ENCODE measurements at places on chromosomes 5 and 9.

DNA sequence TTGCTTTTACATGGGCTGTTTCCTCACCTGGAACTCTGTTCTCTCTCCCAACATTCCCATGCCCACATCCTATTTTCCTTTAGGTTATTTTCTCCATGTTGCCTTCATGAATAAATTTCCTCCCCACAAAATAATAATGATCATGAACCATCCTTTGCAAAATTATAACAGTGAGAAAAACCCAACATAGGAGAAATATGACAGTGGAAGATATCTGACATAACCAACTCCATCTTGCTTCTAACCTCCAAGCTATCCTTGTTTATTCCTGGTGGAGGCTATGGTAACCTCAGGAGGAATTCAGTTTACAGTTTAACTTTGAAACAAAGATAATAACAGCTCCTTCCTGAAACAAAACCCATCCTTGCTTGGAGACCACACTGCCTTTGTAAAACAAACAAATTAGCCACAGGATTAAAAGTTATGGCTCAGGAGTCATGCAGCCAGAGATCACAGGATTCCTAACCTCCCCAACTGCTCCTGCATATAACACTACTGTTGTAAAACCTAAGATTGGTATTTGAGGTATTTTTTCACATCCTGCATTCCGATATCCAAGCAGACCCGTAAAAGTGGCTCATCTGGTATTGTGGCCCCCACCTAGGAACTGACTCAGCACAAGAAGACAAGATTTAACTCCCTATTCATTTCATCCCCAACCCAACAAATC lies 212.4 kb downstream of the TRIM32 start:
- no peak for DNase-seq

DNA sequence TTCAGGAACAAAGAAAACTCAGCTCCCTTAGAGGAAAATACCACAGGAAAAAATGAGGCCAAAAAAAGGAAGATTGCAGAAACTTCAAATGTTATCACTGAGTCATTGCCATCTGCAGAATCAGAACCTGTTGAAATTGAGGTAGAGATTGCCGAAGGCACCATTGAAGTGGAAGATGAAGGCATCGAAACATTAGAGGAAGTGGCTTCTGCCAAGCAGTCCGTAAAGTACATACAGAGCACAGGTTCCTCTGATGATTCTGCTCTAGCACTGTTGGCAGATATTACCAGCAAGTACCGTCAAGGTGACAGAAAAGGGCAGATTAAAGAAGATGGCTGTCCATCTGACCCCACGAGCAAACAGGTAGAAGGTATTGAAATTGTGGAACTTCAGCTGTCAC lies 30.8 kb upstream of the NIM1K start:
- no peak for DNase-seq

GRCh38 chr5:132953710-132954109 lies 9.7 kb downstream of the AFF4 start:
- DNase-seq: no peak

DNA sequence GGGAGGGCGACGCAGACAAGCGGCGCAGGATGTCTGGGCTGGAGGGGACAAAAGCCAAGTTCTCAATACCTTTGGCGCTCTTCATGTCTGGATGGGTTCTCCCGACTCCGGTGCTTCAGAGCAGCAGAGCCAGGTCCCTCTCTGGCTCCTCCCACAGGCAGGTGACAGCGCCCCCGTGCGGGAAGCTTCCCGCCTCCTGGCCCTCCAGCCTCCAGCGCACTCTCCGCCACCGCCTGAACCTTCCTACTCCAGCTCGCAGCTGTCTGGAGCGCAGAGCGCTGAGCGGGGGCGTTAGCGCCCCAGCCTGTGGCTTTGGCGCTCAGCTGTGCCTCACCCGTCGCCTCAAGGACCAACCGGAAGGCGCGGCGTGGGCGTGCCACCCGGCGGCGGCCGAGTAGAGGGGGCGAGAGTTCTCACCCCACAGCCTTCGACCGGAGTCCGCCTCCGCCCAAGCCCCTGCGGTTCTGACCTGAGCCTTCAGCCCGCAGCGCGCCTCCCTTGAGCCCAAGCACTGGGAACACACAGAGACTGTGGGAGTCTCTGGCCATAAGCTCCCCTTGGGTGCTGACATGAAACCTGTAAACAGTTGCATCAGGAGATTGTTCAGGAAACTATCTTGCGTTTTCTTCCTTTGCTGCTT lies at the start of gene SLCO4C1:
Gene SLCO4C1 (minus strand): TSS at position 107 of the 640 bp plus-strand sequence. CDS start 22 bp downstream, at position 85.
- peak; percentile 77 for DNase-seq
